ENCODE measurements at places on chromosomes 6 and 20.

DNA sequence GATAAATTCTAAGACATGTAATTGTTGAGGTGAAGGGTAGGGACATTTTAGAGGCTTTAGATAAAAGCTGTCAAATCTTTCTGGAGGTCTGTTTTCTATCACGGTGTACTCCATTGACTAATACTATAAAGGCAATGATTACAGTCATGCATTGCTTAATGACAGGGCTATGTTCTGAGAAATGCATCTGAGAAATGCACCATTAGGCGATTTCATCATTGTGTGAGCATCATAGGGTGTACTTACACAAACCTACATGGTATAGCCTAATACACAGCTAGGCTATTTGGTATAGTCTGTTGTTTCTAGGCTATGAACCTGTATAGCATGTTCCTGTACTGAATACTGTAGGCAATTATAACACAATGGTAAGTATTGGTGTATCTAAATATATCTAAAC lies 71.3 kb upstream of the FYN start:
- no peak for DNase-seq

- DNase-seq: no peak
These were observed 505.0 kb downstream of the BMP2 start for GRCh38 chr20:7272512-7272911.

DNA sequence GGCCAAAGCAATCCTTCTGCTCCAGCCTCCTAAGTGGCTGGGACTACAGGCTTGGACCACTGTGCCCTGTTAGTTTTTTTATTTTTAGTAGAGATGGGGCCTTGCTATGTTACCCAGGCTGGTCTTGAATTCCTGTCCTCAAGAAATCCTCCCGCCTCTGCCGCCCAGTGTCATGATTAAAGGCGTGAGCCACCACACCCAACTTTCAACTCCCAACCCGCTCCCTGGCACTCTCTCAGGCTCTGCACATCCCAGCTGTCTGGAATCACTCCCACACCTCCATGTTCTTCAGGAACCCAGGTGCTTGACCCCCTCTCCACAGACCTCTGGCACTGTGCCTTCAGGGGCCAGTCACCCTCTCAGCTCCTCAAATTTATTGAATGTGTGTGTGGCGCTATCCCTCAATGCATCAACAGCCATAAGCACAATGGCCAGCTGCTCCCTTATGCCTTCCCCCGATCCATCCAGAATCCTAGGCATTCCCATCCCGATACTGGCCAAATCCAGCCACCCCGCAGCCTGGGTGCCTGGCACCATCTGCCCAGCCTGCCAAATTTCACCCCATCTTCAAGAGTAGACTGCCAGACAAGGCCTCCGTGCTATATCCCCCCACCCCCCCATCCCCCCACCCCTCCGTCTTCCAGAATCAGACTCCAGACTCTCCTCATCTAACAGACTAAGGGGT lies 647 bp upstream of the POU5F1 start:
- DNase-seq: no peak

- no peak for DNase-seq
These were observed 67.7 kb downstream of the AK9 start for GRCh38 chr6:109623288-109623687.

GRCh38 chr6:150991487-150991886 lies 126.0 kb downstream of the MTHFD1L start:
- DNase-seq: no peak

DNA sequence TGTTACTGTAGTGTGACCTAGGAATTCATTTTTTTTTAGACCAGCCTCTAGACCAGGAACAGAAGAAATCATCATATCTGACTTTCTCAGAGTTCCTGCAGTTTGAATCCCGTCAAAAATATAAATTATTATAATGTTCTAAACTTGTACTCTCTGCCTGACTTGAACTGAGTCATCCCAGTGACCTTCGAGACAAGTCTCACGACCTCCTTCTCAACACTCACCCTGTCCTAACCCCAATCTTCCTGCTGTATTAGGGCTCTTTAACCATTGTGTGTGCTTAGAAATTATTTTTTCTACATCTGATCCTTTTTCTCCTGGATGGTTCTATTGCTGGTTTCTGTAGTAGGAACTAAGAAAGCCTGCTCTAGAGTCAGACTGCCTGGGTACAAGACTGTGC lies 21.5 kb downstream of the ADGRF5 start:
- DNase-seq: no peak

DNA sequence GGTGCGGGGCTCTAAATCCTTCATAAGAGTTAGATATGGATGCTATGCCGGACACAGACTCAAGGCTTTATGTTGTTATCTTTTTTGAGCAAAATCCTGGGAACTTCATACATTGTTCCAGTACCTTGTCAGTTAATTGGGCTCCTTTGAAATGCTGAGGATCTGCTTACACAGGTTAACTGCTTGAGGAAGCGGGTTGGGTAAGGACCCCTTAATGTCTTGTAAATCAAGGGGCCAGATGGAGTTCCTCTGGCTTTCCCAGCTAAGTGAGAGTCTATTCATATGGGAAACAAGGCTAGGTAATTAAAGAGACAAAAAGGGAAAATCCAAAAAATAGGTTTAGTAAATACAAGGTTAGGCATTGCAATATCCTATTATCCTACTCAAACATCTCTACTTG lies 141.5 kb downstream of the OR2B2 start:
- DNase-seq: no peak

DNA sequence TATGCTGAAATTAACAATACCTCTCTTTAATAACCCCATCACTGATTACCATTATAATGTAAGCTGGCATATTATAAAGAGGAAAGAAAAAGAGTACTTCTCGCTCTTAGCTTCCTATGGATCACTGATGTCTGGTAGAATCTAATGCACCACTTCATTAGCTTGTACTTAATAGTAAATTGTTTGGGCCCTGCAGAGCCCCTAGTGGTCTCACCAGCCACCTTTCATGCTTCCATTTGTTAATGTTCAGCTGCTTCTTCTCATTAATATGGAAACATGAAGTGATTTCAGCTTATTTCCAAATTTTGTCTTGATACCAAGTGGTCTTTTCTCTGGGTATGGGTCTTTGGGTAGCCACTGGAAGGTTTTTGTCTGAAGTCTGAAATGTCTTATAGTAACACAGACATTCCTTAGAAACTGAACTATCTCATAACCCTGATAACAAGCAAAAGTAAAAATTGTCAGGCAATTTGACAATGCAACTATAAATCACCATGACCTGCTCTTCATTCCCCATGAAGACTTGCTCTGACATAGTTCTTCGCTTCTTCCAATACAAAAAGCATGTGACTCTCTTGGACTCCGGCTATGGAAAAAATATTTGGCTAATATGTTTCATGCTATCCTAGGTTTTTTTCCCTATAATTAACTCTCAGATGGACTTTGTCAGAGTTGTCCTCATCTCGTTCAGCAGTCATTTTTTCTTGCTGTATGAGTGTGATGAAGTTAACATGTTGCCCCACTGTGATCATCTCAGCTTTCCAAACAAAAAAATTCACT lies 395.8 kb upstream of the MARCKS start:
- no peak for DNase-seq

GRCh38 chr6:31321820-31322219 lies 35.2 kb downstream of the HLA-B start:
- no peak for DNase-seq

GRCh38 chr20:56440346-56441007 lies 27.9 kb upstream of the RTF2 start:
- no peak for DNase-seq

DNA sequence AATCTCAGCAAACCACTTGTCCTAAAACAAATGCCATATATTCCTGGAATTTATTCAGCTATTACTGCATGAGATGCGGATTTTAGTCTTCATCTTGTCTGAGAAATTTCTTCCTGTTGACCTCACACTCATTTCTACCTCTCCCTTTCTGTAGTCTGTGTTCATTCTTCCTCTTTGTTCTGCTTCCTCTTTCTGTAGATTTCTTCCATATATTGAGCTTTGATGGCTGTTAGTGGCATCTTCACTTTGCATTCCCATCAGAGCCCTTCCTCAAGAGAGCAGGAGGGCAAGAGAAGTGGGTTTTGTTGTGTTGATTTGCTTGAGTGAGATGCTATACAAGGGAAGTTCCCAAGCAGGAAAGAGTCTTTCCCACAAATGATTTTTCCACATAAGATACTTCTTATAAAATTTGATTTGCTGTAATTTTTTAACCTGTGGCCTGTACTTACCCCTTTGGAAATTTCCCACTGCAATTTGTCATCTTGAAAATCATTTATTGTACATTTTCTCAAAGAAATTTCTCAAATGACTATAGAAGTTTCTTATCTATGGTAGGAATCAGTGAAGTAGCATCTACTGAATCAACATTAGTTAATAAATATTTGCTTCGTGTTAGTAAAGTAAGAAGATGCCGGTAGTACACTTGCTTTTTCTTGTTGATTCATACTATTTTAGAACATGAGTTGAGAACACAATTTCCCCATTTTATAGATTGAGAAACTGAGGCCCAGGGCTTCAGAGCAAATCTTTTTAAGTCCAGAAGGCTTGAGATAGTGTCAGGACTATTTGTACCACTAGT lies 43.8 kb downstream of the MAP3K4 start:
- no peak for DNase-seq

- DNase-seq: no peak
These were observed 3.1 kb upstream of the MRGBP start for GRCh38 chr20:62792940-62793756.

GRCh38 chr6:56406276-56407269 lies 159.2 kb upstream of the COL21A1 start:
- DNase-seq: no peak

DNA sequence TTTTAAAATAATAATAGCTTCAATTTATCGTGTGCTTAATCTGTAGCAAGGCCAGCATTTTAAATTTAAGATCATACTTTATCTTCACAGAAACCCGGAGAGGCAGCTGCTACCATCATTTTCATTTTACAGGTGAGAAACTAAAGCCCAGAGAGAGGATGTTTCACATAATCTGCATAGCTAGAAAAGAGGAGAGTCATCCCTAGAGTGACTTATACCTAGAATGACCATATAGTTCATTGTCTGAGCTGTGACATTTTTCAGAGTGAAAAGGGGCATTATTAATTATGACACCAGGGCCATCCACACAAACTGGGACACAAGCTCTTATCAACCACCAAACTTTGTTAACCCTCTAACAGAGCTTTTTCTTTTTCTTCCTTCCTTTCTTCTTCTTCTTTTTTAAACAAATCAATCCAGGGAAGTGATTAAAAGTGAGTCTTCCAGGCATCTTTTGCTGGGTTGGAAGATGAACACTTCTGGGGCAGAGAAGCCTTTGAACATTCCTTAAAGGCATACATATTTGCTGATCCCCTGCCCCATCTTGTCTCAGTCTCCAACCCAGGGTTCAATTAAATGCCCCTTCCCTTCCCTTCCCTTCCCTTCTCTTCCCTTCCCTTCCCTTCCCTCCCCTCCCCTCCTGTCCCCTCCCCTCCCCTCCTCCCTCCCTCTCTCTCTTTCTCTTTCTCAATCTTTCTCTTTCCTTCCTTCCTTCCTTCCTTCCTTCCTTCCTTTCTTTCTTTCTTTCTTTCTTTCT lies 272.5 kb upstream of the JAG1 start:
- no peak for DNase-seq

GRCh38 chr6:170434117-170434820 lies 118.8 kb downstream of the PSMB1 start:
- DNase-seq: no peak

- no peak for DNase-seq
These were observed 187.8 kb upstream of the JAG1 start for GRCh38 chr20:10861619-10862018.

DNA sequence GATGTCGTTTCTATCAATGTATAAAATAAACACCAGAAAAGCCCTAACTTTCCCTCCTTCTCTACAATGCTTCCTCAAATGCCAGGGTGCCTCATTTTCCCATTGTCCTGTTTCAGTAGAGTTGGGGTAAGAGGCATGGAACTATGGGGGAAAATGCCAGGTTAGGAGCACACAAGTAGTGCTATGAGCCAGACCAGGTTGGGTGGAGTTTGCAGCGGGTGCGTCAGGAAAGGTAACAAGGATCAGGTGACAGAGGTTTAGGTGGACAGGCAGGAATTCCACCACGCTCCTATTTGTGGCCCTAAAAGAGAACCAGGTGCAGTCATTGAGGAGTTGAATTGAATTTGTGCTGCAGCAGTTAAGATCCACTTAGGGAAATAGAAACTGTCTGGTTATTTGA lies 36.5 kb downstream of the SYTL3 start:
- DNase-seq: no peak

DNA sequence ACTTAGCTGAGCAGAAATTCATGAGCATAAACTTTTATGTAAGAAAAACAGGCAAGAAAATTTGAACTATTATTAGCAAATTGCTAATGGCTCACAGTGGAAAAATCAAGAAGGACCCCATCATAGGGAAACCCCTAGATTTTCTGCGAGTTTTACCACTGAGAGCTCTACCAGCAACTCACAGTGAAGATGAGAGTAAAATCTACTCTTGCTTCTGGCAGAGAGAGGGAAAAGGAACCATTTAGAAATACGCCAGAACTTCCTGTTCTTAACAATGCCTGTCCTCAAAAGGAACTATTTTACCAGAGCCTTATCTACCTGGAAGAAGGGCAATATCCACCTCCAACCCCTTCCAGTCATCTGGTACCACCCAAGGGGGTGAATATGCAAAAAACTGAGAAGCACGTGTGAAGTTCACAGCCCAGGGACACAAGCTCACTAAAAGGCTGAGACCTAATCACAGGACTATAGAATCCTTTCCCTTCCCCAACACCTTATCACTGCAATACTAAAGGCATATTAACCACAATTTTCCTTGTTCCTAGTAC lies 34.4 kb upstream of the ASF1A start:
- no peak for DNase-seq

DNA sequence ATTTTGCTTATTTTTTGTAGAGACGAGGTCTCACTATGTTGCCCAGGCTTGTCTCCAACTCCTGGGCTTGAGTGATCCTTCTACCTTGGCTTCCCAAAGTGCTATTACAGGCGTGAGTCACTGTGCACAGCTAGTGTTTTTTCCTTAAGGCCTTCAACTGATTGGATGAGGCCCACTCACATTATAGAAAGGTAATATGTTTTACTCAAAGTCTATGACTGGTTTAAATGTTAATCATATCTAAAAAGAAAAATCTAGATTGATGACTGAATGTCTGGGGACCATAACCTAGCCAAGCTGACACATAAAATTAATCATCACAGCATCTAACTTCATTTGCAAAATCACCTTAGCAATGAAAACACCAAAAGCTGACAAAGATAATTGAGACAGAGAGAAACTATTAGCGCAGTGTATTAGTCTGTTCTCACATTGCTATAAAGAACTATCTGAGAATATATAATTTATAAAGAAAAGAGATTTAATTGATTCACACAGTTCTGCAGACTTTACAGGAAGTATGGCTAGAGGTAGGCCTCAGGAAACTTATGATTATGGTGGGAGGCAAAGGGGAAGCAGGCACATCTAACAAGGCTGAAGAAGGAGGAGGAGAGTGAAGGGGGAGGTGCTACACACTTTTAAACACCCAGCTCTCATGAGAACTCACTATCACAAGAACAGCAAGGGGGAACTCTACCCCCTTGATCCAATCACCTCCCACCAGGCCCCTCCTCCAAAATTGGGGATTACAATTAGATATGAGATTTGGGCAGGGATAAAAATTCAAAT lies 66.8 kb upstream of the ARHGAP18 start:
- DNase-seq: no peak

GRCh38 chr6:157036245-157036711 lies 259.1 kb downstream of the ARID1B start:
- DNase-seq: no peak

GRCh38 chr20:60403105-60403741 lies 445.0 kb downstream of the CDH26 start:
- no peak for DNase-seq

GRCh38 chr20:53080969-53081871 lies 109.1 kb downstream of the TSHZ2 start:
- no peak for DNase-seq

Measured in GM04504 (cell line).